Activated CD8-positive, alpha-beta memory T cell treated with anti-CD3 and anti-CD28 coated beads for 1 hour (primary cell): ENCODE measurements at places on chromosomes 16 and 17.

GRCh38 chr16:81940781-81941560 is 70.3 kb downstream of the SDR42E1 start:
- DNase-seq, result no peak

GRCh38 chr17:81966343-81967243 is 5.6 kb upstream of the NOTUM start:
- DNase-seq, result no peak

GRCh38 chr16:17439580-17439979 is 31.2 kb downstream of the XYLT1 start:
- DNase-seq, result no peak

- peak; percentile 38 for DNase-seq
Observed at GRCh38 chr17:75827308-75828075, 16.7 kb downstream of the UNC13D start.

GRCh38 chr17:42598905-42599304 is 10.3 kb downstream of the RETREG3 start:
- no peak for DNase-seq

DNA sequence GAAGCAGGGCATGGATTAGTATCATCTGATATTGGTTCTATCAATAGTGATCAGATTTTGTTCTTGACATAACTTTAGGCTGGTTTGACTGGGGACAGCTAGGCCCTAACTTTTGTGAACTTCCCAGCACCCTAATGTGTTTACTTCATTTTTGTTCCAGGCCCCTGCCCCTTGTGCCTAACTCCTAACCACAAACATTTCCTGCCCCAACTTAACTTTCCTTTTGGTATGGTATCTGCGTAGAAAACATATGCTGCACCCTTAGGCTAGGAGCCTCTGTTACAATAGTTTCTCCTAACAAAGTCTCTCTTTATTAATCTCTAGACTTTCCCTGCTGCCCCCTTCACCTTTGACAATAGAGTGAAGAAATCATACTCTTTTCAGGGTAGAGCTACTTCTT is 2.5 kb downstream of the ADPRM start:
- no peak for DNase-seq

- no peak for DNase-seq
Observed at GRCh38 chr17:60989846-60990245, 312.2 kb downstream of the BCAS3 start.

DNA sequence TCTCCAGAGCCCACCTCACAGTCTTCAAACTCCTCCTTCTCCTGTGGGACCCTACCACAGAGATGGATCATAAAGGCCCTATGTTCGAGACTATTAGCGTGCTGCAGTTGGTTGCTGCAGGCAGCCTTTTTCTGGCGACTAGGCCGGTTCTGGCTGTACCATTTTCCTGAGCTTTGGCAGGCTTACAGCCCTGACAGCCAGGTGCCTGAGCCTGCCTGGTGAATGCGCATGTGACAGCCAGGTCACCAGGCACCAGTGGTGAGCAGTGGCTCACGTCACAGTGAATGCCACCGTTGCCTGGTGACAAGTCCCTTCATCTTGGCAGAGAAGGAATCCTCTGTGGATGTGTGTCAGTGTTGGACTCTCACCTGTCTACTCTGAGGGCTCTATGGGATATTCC is 978.8 kb downstream of the KCNJ18 start:
- no peak for DNase-seq

GRCh38 chr16:71693164-71693563 is 31.3 kb downstream of the PHLPP2 start:
- DNase-seq, result no peak

GRCh38 chr16:52404546-52404945 is 142.4 kb downstream of the TOX3 start:
- no peak for DNase-seq

- DNase-seq, result no peak
Observed at GRCh38 chr17:63694950-63695773, 4.8 kb downstream of the LIMD2 start.

GRCh38 chr16:4787627-4788482 is at the start of gene SEPTIN12:
TSS of gene SEPTIN12 (minus strand) at chr16:4788345. CDS start at chr16:4787645, 700 bp downstream.
- DNase-seq, result no peak

DNA sequence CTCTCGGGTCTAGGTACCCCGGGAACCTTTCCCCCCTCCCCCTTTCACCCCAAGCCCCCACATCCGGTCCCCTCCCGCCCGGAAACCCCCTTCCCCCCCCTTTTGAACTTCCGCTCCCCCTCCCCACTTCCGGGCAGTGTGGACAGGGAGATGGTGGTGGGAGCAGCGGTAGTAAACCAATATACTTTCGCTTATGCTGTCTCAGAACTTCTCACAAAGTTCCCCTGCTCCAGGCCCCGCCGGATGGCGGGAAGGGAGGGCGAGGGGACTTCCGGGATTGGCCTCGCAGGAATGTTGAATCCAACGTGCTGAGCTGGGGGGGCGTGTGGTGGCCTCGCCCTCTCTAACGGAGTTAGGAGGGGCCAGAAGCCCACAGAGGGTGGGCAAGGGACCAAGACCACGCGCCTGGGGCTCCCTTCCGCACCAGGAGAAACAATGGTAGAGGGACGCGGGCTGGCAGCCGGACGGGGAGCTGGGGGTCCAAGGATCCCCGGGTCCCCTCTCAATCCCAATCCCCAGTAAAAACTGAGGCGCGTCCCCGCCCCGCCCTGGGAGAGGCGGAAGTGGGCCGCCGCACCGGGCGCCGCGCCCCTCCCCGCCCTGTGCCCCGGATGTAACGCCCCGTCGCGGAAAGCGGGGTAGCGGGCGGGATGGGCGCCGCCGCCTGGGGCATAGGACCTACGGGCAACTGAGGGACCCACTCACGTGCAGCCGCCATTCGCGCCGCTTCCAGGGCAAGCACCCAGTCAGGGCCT is 742 bp downstream of the PFN1 start:
- DNase-seq, result peak; percentile 52

DNA sequence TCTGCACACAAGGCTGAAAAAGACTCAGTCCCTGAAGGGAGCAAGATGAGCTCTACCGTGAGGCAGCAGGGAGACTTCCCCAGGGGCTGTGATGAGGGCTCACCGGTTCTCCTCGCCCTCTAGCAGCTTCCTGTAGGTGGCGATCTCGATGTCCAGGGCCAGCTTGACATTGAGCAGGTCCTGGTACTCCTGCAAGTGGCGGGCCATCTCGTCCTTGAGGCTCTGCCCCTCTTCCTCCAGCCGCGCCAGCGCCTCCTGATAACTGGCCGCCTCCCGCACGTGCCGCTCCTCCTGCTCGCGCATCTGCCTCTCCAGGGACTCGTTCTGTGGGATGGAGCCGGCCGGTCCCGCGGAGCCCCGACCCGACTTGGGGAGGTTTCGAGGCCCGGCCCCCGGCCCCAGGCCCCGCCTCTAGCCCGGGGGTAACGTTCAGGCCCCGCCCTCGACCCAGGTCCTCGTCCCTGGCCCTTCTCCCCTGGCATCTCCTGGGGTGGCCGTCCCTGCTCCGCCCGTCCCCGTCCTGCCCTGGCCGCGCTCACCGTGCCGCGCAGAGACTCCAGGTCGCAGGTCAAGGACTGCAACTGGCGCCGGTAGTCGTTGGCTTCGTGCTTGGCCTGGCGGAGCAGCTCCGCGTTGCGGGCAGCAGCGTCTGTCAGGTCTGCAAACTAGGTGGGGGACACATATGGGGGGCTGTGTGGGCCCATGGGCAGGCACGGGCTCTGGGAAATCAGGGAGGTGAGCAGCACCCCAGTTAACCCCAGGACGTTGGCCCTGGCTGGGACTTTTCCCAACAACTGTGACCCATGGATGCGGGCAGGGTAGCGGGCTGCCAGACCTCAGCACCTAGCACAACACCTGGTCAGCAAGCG is 3.9 kb downstream of the GFAP start:
- DNase-seq, result peak; percentile 28

DNA sequence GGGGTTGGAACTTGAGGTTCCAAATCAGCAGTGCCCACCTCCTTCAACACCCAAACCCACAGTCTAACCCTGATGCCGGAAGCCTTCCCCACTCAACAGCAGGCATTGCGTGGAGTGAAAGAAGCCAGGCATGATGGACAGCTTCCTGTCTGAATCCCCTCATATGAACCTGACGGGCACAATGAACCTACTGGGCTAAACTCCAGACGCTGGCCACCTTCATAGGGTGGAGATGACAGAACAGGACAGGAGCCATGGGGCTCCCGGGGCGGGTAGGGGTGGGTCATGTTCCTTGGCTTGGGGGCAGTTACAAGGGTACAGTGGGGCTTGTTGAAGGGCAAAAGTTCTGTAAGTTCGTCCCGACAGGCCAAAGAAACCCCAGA is 460 bp upstream of the HSBP1 start:
- DNase-seq, result no peak

DNA sequence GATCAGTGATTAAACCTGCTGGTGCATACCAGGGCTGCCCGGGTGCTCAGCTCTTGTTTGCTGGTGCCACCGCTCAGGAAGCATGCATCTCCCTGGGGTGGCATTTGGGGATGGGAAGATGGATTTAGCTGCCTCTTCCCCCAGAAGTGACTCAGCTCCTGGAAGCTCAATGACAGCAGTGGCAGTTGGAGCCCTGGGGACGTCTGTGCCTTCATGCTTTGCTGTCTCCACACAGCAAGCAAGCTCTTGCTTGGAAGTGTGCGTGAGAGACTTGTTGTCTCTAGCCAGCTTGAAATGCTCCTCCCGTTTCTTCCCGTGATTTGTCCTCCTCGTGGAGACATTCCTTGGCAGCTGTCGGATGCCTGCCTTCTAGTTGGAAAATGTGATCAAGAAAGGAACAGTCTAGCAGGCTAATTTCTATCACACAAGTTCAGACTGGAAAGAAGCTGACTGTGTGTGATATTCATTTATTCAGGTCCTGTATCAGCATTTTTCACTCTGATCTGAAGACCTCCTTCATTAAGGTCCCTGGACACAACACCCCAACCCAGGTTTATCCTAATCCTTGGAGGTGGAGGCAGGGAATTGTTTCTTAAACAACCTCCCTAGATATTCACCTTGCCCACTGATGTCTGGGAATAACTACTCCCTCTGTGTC is 73.0 kb downstream of the BMERB1 start:
- no peak for DNase-seq

- DNase-seq, result no peak
Observed at GRCh38 chr17:81044764-81045589, 10.0 kb downstream of the BAIAP2 start.

GRCh38 chr16:86609115-86609514 is 30.8 kb downstream of the FOXL1 start:
- DNase-seq, result no peak

DNA sequence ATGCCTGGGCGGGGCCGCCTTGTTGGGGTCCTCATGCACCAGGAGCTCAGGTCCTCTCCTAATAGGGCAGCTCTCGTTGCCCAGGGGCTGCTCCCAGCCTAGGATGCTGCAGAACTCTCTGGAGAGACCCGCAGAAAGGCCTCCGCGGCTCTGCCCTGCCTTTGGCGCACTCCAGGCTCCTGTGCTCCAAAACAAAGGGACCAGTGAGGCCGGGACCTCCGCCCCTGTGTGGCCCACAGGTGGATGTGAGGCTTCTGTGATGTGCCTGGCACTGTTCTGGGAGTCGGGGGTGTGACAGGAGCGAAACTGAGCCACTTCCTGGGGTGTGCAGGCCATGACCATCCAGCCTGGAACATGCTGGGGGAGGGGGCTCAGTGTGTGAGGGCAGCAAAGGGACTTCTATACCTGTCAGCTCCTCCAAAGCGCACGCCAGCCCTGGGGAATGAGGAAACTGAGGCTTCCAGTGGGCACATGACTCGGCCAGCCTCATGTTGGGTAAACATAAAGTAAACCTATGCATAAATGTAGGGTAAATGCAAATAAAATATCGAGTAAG is 153.2 kb downstream of the IRF8 start:
- DNase-seq, result no peak

GRCh38 chr16:58421529-58421928 is 29.3 kb downstream of the GINS3 start:
- DNase-seq, result no peak

- DNase-seq, result no peak
Observed at GRCh38 chr16:86635176-86635876, 57.0 kb downstream of the FOXL1 start.

- DNase-seq, result no peak
Observed at GRCh38 chr17:39118674-39119419, 32.6 kb downstream of the PLXDC1 start.

DNA sequence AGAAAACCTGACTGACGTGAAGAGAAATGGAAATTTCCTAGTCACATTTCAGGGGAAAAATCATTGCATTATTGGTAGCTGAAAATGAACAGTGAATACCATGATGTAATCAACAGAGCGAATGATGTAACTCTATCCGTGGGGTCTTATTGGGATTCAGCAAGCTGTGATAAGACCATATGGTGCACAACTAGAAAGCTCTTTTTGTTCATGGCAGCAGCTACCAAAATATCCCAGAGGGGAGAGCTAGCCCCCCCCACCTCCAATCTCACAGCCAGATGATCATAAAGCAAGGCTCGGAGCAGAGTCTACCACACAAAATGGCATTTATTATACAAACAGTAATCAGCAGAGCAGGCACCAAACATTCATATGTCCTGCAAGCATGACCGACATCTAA is 22.2 kb upstream of the DNAH17 start:
- DNase-seq, result no peak

GRCh38 chr16:70267516-70267915 is 15.8 kb upstream of the EXOSC6 start:
- DNase-seq, result no peak

DNA sequence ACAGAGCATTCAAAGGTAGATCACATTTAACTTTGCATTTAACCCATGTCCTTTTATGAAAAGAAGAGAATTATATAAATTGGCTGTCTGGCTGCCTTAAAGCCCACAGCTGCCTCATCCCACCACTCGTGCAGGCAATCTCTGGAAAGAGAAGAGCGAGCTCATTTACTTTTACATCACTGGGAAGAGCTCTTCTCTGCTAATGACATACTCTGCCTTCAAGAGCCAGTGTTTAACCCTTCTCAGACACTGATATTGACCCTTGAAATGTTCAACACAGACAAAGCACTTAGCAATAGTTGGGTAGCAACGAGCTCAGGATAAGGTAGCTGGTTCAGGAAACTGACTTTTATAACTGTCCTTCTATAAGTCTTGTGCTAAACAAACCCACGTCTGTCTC is 6.8 kb downstream of the KRT38 start:
- DNase-seq, result no peak

GRCh38 chr17:69213059-69213813 is 15.4 kb downstream of the ABCA10 start:
- no peak for DNase-seq

DNA sequence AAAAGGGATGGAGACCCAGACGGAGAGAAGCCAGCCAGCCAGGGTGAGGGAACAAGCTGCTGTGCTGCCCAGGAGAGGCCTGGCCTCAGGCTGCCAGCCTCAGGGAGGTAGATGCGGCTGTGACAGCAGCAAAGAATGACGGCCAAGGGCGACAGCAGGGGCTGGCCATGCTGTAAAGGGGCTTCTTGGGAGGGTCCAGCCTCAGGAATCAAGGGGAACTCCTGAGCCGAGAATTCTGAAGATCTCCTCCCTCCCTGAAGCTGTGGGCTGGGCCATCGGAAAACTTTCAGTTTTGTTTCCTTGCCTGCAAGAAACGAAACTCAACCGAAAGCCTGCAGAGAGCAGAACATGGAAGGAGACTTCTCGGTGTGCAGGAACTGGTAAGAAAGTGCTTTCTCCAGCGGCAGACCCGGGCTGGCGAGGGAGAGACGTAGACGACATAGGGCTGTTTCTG is at the start of gene XAF1:
TSS of gene XAF1 (plus strand) at position 316 of the 454 bp plus-strand sequence. CDS start at position 349, 33 bp downstream.
- DNase-seq, result peak; percentile 46

GRCh38 chr17:70055000-70055399 is 20.0 kb upstream of the KCNJ16 start:
- DNase-seq, result no peak

- DNase-seq, result no peak
Observed at GRCh38 chr17:78583091-78583490, 5.9 kb upstream of the DNAH17 start.

GRCh38 chr17:33233811-33234177 is 59.3 kb downstream of the ASIC2 start:
- no peak for DNase-seq

- DNase-seq, result no peak
Observed at GRCh38 chr16:19113577-19114358, at the start of gene ITPRIPL2. TSS of gene ITPRIPL2 (plus strand) at chr16:19113964. CDS start at chr16:19114462, 498 bp downstream.
